Neural crest cell (in vitro differentiated cells): ENCODE measurements at places on chromosomes 5 and 9. TPM values are rescaled to one million over a fixed set of nuclear protein-coding genes. Genes with fewer than 3 reads are reported as not detected.

- no peak for DNase-seq
Observed at GRCh38 chr5:3893975-3894374, 298.3 kb downstream of the IRX1 start.

DNA sequence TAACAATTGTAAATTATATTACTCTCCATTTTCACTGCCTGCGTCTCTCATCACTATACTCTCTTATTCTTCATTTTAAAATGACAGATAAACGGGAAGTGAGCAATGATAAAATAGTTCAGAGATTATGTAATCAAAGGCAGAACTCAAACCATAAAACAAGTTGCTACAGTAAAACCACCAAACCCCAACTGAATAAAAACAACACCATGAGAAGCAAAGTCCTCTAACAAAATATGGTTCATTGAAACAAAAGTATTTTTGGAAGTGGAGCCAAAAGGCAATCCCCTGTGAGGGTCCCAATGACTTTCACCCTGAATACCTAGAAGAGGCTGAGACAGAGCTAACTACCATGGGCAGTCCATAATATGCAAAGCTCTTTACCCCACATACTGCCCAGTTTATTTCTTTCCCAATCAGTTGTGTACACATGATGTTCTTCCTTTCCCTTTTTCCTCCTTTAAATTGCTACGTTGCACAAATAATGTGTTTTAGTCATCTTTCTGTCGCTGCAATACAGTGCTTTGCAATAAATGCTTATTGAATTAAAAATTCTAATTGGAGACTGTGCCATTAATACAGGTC, 64.0 kb upstream of the PTGER4 start:
- no peak for DNase-seq

GRCh38 chr5:129591508-129592160, 131.5 kb downstream of the ADAMTS19 start:
- no peak for DNase-seq

DNA sequence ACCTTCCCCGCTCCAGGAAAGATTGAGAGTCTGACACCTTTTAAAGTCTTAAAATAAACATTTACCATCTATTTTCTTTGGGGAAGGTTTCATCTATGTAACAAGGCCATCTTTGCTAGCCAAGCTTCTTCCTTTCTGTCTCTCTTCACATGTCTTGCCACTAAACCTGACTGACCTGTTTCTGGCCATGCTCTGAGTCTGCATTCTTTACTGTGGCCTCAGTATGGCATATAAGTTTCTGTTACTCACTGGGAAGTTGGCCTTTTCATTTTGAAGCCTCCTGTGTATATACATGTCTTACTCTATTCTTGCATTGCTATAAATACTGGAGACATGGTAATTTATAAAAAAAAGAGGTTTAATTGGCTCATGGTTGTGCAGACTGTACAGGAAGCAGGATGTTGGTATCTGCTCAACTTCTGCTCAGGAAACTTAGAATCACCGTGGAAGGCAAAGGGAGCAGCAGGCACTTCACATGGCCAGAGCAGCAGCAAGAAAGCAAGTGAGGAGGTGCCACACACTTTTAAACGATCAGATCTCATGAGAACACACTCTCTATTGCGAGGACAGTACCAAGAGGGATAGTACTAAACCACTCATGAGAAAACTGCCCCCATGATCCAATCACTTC, 48.1 kb downstream of the KCNV2 start:
- DNase-seq, result no peak

GRCh38 chr9:121613009-121613752, 38.3 kb upstream of the DAB2IP start:
- DNase-seq, result no peak

DNA sequence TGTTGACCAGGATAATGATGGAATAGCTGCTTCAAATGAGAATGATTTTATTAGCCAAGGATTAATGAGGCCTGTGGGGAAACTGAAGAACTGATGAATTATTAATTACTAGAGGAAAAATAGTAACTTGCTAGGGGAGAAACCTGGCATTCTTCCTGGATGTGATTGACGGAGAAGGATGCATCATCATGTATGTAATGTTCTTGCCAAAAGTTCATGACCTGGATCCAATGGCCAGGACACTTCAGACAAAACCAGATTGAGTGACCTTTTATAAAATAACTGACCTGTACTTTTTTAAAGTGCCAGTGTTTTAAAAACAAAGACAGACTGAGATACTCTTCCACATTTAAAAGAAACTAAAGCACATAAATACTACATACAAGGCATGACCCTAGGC, 23.7 kb downstream of the KIAA1191 start:
- DNase-seq, result no peak

DNA sequence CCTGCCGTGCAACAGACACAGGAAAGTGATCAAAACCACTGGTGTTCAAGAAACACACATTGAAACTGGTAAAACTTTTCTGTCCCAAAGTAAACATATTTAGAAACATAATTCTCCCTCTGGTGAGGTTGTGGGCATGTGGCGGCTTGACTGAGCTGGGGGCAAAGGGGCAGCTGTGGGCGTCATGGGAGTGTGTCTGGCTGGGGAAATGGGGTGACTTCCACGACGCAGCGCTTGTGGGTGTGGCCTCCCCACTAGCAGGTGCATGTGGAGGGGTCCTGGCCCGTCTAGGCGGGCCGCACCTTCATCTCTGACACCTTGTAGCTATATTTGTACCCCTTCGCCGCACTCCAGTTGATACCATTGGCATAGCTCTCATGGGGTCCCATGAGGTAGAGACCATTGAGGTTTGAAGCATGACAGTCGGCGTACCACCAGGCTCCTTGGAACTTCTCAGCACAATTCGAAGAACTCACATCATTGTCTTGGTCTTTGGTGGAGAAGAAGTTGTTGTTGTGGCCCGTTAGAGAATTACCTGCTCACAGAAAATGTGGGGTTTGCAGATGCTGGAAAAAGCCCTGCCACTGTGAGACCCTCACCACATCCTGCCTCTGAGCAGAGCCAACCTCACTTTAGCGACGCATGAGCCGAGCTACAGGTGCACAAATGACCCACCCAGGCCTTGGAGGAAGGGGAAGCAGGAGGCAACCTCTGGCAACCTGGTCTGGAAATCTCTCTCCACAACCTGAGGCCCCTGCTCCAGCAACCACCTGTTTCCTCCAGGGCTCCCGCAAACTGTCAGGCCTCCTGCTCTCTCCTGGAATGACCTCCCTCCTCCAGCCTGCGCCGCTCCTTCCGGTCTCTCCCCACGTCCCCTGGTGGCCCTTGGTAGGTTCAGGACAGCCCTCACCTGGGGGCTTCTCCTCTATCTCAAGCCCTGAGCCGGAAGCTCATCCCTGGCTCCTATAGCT, 7.9 kb downstream of the FCN1 start:
- no peak for DNase-seq

DNA sequence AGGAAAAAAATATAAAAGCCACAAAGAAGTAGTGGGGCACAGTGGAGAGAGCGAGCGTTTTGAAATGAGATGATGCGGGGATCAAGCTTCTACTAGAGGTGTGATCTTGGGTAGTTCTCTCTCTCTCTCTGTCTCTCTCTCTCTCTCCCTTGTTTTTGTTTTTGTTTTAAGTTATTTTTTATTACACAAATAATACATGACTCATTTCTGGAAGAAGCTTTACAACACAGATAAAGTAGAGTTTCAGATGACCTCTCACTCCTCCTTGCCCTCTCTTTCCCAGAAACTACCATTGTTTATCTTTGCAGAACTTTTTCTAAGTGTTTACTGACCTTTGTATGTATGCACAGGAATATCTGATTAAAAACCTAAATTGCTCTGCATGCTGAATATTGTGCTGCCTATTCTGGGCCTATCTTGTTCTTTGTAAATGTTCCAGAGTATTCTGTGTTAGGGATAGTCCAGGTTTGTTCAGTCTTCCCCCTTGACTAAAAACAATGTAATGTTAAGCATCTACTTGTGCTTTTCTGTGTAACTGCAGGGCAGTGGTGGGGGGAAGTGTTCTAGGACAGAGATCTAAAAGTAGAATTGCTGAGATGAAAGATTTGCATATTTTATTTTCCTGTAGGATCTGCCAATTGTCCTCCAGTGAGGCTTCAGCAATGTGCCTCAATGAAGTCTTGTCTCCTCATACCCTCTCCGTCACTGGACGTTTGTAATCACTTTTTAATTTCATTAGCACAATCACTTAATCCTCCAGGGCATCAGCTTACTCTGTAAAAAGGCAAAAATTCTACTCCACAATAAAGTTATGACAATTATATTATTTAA, 52.0 kb downstream of the FYB1 start:
- no peak for DNase-seq

- no peak for DNase-seq
Observed at GRCh38 chr9:104921067-104921741, 6.8 kb downstream of the ABCA1 start.

DNA sequence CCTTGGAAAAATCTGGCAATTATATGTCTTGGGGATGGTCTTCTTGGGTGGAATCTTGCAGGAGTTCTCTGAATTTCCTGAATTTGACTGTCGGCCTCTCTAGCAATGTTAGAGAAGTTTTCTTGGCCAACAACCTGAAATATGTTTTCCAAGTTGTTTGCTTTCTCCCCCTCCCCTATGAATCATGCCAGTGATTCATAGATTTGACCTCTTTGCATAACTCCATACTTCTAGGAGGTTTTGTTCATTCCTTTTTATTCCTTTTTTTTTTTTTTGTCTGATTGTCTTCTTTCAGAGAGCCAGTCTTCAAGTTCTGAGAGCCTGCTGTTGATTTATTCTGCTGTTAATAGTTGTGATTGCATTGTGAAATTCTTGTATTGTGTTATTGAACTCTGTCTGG, 56.7 kb upstream of the SLC44A1 start:
- DNase-seq, result no peak

GRCh38 chr5:27129926-27130325, 91.5 kb upstream of the CDH9 start:
- DNase-seq, result no peak

GRCh38 chr5:455806-456205, 12.8 kb downstream of the EXOC3 start:
- no peak for DNase-seq

- no peak for DNase-seq
Observed at GRCh38 chr9:128208946-128209669, 5.9 kb downstream of the DNM1 start.

DNA sequence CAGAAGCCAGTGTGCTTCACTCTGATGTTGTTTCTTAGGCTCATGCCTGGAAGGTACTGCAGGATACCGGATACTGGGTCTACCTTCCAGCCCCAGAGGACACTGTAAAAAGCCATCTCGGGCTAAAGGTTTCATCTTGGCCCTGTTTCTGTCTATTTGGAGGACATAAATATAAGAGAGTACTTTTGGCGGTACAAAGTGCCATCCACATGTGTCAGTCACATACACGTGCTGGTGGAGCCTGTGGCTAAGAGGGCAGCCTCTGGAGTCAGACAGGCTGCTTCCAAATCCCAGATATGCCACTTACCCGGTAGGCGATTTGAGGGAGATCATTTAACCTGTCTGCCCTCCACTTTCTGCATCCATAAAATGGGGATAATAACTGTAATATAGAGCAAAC, 160.4 kb downstream of the NR3C1 start:
- no peak for DNase-seq

DNA sequence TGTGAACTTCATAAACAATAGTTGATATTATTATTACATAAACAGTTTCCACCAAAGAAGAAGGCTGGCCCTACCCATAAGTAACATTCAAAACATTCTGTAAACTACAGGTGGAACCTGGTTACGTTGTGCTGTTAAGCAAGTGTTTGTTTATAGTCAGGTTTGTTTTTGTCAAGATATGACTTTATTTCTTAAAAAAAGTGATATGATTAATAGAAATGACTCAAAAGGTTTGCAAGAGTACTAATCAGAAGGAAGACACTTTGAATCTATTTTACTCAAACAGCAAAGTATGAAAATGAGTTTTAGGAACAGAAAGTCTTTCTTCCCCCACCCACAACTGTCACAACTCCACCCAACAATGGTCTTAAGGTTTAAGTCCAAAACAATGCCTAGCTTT, 220.8 kb downstream of the PLK2 start:
- DNase-seq, result no peak

DNA sequence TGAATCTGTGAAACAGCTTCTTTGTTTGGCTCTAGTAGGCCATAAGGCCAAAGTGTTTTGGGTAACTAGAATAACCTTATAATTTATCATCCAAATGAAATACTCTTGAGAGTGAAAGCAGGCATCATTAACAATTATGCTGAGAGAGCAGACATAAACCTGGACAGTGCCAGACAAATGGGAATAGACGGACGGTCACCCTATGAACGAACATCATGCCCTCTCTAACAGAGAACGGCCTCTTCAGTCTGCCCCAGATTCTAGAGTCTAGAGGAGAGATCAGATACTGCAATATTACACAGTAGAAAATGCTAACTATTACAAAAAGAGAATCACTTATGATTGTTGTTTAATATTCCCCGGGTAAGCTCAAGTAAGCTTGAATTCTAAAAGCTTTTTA, 68.5 kb downstream of the APBA1 start:
- DNase-seq, result no peak

DNA sequence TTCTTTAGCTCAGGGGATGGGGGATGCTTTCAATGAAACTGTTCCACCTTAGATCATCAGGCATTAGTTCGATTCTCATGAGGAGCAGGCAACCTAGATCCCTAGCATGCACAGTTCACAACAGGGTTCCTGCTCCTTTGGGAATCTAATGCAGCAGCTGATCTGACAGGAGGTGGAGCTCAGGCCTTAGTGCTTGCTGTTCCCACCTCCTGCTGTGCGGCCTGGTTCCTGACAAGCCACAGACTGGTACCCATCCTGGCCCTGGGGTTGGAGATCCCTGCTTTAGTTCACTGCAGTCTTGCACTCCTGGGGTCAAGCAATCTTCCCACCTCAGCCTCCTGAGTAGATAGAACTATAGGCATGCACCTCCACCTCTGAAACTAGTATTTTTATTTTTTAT, 1369.8 kb upstream of the NUDT12 start:
- no peak for DNase-seq

DNA sequence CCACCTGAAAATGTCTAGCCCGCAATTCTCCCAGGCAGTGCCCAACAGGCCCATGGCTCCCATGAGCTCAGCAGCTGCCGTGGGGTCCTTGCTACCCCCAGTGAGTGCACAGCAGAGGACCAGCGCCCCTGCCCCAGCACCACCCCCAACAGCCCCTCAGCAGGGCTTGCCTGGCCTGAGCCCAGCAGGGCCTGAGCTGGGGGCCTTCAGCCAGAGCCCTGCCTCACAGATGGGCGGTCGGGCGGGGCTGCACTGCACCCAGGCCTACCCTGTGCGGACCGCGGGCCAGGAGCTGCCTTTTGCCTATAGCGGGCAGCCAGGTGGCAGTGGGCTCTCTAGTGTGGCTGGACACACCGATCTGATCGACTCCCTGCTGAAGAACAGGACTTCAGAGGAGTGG, 19.3 kb upstream of the LTC4S start:
- DNase-seq, result no peak

- DNase-seq, result no peak
Observed at GRCh38 chr9:40913928-40914673, 214.4 kb downstream of the FOXD4L6 start.

- DNase-seq, result no peak
Observed at GRCh38 chr5:14112998-14113652, 30.0 kb upstream of the TRIO start.

GRCh38 chr5:72955143-72955767, 586 bp upstream of the FCHO2 start:
- DNase-seq, result no peak

GRCh38 chr5:111855356-111855755, 98.4 kb upstream of the NREP start:
- DNase-seq, result no peak

The RASGRF2 gene
- 0.14 and 0.19 TPM in 2 replicates for total RNA-seq

The LHX3 gene
- total RNA-seq, result 0.07 TPM in 1 of 2 replicates, not detected in the other

The C9orf50 gene
- total RNA-seq, result 0.26 and 0.27 TPM in 2 replicates

The SV2C gene
- 0.33 and 0.66 TPM in 2 replicates for total RNA-seq
